Pulmonary artery endothelial cell (primary cell): ENCODE measurements at places on chromosomes 4 and X. TPM values are rescaled to one million over a fixed set of nuclear protein-coding genes. Genes with fewer than 3 reads are reported as not detected.

DNA sequence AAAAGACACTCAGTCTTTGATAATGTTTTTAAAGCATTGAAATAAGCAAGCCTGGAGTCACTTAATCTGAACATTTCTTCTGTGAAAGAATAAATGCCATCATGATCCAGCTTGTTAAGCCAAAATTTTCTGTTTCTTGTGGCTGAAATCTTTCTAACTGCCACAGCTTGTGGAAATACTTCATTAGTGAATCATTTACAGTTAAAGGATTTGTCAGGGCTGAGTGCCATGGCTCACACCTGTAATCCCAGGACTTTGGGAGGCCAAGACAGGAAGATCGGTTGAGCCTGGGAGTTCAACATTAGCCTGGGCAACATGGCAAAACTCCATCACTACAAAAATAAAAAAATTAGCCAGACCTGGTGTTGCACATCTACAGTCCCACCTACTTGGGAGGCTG, 93.3 kb upstream of the PDE5A start:
- no peak for DNase-seq

GLRA2 gene
- total RNA-seq: not detected in 2 replicates

DNA sequence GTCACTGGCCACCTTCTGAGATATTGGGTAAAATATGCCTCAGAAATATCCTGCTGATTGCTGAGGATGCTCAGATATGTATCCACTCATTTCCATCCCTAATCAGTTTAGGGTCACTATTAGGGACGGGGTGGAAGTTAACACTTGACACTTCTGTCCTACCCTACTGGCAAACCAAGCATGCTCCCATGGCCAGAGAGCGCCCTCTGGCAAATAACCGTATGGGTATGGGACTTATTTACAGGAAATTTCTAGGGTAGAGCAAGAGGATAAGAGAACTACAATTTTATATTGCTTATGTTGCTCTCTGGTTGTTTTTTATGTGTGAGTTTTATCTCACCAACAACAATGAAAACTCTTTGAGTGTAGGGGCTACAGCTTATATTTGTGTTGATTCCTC, 86.8 kb upstream of the TSPAN7 start:
- DNase-seq: no peak

- no peak for DNase-seq
Measured at GRCh38 chrX:16462912-16463311, 187.0 kb upstream of the S100G start.

TRIM60 gene
- not detected in 2 replicates for total RNA-seq

DNA sequence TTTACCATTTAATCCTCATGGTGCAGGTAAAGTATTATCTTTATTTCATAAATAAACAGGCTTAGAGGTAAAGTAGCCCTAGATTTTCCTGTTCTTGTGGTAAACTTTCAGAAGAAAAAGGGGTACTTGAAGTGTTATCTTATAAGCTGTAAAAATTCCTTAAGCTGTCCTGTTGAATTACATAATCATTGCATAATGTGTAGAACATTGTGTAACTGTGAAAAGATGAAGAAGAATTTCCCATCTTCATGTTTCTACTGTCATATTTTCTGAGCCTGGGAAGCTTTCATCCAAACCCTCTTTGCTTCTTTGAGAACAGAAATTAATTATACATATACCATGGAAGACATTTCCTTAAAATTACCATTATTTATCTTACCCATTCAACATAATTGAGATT, 90.5 kb downstream of the ELOVL6 start:
- no peak for DNase-seq

- DNase-seq: no peak
Measured at GRCh38 chr4:173860094-173860493, 330.1 kb upstream of the HAND2 start.

- DNase-seq: no peak
Measured at GRCh38 chr4:89837993-89838390, 1.0 kb upstream of the SNCA start.

PDE5A gene
- 6.4 and 12.6 TPM in 2 replicates for total RNA-seq

- DNase-seq: no peak
Measured at GRCh38 chr4:30844861-30845582, 124.9 kb downstream of the PCDH7 start.

- no peak for DNase-seq
Measured at GRCh38 chrX:25020905-25021449, 5.2 kb upstream of the ARX start.

MYOZ2 gene
- 0.20 TPM in 1 of 2 replicates, not detected in the other for total RNA-seq

DNA sequence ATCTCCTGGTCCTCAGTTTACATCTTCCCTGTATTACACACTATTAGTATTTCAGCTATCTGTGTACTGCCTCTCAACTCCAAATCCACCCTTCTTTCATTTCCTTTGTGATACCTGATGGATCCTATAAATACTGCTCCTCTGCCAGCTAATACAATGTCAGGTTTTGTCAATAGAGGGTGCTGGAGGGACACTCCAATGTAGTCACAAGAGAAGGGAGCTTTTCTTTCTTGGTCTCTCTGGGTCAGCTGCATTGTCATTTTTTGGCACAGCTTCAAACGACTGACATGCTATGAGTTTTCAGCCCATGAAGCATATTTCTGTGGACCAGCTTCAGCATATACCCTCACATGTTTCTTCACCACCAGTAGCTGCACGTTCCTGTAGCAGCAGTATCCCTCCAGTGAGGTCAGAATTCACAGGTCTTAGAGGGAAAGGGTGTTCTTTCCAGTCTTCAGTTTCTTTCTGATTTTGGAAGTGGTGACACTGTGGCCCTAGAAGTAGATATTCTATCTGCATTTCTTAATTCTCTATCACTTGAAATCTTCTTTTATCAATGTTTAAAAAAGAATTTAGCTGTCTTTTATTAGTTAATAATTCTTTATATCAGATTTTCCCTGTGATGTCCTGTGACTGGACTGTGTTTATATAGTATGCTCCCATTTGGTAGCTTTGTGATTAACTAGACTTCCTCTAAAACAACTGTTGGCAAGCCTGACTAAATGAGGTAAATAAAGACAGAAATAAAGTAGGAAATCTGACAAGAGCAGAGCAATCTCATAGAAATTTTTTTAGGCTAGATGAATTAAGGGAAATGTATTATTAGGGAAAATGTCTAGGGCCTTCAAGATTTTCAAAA, 60.6 kb downstream of the GABRA2 start:
- no peak for DNase-seq

NUDT11 gene
- 7.9 and 13.0 TPM in 2 replicates for total RNA-seq

DNA sequence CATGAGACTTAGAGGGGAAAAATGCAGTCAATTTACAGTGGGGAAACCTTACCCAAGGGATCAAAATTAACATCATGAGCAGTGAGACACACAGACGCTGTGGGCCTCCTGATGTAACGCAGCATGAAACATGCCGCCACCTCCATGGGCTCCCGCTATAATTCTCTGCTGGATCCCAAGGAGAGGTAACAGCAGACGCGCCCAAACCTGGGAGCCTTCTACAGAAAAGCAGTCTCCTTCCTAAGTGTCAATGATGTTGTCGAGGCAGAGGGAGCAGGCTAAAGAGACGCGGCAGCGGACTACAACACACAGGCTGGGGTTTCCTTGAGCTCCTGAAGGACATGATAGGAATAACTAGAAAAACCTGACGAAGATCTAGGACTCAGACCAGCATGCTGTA, 142.3 kb downstream of the AFAP1 start:
- no peak for DNase-seq

- no peak for DNase-seq
Measured at GRCh38 chrX:124507246-124507645, 160.9 kb downstream of the SH2D1A start.

DNA sequence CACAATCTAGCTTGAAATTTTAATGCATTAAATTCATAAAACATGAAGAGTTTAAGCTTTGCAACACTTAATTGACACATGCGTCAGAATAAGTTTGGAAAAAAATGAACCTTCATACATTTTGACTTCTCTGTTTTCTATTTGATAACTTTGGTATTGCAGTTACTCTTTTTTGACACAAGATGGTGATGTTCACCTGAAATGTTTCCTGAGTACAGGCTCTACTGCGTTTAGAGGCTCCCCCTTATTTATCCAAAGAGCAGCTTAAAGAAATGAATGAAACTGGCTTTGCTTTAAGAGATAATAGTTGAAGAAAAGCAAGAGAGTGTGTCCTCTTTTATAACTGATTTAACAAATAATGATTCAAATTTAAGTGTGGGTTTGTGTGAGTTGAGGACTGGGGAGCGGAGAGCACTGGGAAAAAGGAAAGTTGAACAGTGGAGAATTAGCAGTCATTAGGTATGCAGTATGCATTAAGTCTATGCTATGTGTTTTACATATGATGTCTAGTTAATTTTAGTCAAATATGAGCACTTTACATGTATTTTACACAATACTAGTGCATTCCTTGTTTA, 180.6 kb upstream of the NUDT6 start:
- no peak for DNase-seq

- no peak for DNase-seq
Measured at GRCh38 chrX:12721042-12721441, 70.2 kb upstream of the PRPS2 start.

- DNase-seq: no peak
Measured at GRCh38 chr4:1172228-1172851, at the start of gene SPON2. SPON2 (minus strand) TSS chr4:1172583.

GRCh38 chrX:105150557-105150956, 69.9 kb downstream of the TEX13A start:
- DNase-seq: no peak

DNA sequence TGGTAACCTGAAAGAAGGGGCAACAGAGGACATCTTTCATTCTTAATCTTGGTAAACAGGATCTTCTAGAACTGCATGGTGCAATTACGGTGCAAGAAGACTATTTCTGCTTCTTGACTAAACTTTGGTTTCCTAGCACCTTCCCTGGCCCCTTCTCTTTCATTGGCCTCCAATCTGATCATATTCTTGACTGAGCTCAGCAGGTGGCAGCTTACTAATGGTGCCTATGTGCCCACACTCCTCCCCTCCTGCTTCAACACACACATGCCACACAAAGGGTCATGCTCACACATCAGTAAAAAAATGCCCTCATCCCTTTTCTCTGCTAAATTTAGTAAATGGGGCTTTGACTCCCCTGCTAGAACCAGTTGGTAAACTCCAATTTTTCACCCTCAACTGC, 400.5 kb upstream of the MAOA start:
- DNase-seq: no peak

SPOCK3 gene
- not detected in 2 replicates for total RNA-seq

RBM46 gene
- not detected in 2 replicates for total RNA-seq

DNA sequence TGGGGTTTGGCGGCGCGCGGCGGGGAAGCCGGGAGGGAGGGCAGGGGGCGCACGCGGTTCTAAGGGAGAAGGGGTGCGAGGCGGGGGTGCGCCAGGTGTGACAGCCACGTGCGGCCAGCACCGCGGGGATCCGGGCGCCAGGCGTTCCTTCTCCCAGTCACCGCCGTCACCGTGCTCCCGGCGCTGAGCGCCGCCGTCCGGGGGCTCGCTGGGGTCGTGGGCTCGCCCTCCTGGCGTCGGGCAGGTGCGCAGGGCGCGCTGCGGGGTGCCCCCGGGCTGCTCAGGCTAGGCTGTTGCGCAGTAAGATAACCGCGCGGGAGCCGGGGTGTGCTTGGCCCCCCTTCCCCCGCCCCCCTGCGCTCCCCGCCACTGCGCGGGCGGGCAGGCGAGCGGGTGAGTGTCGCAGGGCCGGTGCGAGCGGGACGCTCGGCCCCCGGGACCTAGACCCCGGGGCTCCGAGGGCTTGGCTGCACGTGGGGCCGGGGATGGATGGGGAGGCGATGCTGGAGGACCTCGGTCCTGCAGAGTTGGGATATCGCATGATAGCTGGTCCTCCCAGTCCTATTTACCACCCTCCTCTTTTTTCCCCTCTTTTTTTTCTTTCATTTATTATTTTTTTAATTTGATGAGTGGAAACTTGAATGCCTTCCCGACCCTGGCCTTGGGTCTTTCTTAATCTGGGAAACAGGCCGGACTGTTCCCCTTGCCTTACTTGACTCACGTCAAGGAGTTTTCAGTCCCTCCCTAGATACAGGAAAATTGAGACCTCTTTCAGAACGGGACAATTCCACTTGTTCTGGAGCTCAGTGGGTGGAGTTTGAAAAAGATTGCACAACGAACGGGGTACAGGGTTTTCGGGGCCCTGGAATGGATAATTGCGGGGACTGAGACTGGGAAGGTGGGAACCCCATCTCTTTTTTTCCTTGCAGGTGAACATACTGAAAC, 797 bp downstream of the TXLNG start:
- DNase-seq: no peak

DNA sequence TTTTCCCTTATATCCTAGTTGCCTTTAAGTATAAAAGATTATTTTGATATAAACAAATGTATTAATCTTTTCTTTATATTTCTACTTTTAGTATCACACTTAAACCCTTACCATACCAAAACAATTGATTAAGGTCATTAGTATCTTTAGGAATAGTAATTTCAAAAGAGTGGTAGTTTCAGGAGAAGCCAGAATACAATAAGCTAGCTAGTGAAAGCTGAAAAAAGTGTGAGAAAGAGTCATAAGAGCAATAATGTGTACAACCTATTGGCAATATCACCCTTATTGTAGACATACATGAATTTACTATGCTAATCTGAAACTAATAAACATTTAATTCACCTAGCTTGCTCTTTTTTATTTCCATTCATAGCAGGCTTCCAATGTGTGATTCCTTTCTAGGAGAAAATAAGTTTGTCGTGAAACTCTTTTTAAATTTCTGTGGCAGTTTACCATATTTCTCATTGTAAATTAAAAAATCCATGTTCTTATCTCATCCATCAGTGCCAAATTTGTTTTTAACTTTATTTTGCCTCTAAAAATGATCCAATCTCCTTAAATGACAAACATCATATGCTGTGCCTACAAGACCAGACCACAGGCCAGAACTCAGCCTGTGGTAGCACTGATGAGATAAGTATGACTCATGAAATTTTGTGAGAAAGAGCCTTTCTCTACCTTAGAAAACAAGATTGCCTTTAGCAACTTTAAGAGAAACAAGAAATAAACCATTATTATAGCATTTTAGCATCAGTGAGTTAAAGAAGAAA, 8.1 kb downstream of the NEK1 start:
- no peak for DNase-seq
